IMR-90 (cell line): ENCODE measurements at places on chromosomes 1 and 21. TPM values are rescaled to one million over a fixed set of nuclear protein-coding genes. Genes with fewer than 3 reads are reported as not detected.
A peak's percentile ranks its signal among the peaks of the same experiment; 100 is the strongest.

- no peak for DNase-seq
- no peaks in the 10 kb centered on the region for H3K4me1 ChIP-seq
- H3K36me3 ChIP-seq: peaks cover 30% of the 10 kb centered on the region
- H3K27ac ChIP-seq: no peak overlapping the region
Measured at GRCh38 chr1:43900386-43900785, 33.2 kb upstream of the ARTN start.

GRCh38 chr21:18646116-18646515, 242.5 kb upstream of the TMPRSS15 start:
- no peaks in the 10 kb centered on the region for H3K27me3 ChIP-seq
- H3K4me1 ChIP-seq: no peaks in the 10 kb centered on the region
- no peak overlapping the region for H3K27ac ChIP-seq
- no peak for DNase-seq
- H3K36me3 ChIP-seq: no peaks in the 10 kb centered on the region

DNA sequence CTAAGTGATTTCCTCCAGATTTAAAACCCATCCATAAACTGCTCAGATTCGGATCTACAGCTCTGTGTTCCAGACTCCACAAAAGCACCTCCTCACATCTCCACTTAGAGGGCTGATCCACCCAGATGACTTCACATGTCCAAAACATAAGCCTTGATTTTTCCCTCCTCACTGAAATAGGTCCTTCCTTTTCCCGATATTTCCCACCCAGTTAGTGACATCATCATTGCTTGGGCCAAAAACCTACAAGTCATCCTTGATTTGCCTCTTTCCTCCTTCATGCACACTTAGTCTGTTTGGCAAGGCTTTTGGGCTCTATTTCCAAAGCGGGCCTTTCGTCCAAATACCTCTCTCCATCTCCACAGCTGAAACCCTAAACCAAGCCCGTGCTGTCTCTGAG, 32.3 kb downstream of the CCDC185 start:
- no peaks in the 10 kb centered on the region for H3K36me3 ChIP-seq
- no peaks in the 10 kb centered on the region; the same call in 1 of the 2 replicates for H3K4me1 ChIP-seq
- H3K27me3 ChIP-seq: peaks cover 11% of the 10 kb centered on the region
- no peak overlapping the region for H3K4me3 ChIP-seq
- no peak overlapping the region for H3K27ac ChIP-seq

- H3K36me3 ChIP-seq: no peaks in the 10 kb centered on the region
- H3K27ac ChIP-seq: no peak overlapping the region
- peaks cover 36% of the 10 kb centered on the region for H3K27me3 ChIP-seq
- peak; percentile 34 for DNase-seq
- H3K4me1 ChIP-seq: no peaks in the 10 kb centered on the region
Measured at GRCh38 chr1:45205011-45205909, 1.1 kb downstream of the ZSWIM5 start.

- DNase-seq: peak; percentile 84
- H3K27me3 ChIP-seq: no peaks in the 10 kb centered on the region
- H3K4me3 ChIP-seq: no peak overlapping the region
- peaks cover 16% of the 10 kb centered on the region for H3K36me3 ChIP-seq
- no peak overlapping the region for H3K27ac ChIP-seq
Measured at GRCh38 chr1:15918962-15919715, 56.8 kb downstream of the ZBTB17 start.

DNA sequence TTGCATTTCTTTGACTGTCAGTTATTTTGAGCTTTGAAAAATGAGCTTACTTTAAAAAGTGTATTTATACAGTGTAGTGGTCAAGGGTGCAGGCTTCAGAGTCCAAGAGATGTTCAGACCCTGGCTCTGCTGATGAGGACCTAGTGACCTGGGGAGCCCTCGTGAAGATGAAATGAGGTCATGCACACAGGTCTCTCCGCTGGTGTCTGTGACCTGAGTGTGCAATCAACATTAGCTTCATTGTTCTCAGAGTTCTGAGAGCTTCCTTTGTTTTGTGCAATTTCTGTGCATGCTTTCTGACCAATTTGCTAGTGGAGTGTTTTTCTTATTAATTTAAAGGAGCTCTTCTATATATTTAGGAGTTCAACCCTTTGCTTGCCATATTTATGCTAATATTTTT, 71.3 kb downstream of the RIPK4 start:
- H3K4me3 ChIP-seq: no peak overlapping the region
- peaks cover 50% of the 10 kb centered on the region for H3K27me3 ChIP-seq
- no peaks in the 10 kb centered on the region for H3K36me3 ChIP-seq
- no peaks in the 10 kb centered on the region for H3K4me1 ChIP-seq
- no peak for DNase-seq

- no peaks in the 10 kb centered on the region for H3K27me3 ChIP-seq
- no peaks in the 10 kb centered on the region for H3K36me3 ChIP-seq
- no peak overlapping the region for H3K4me3 ChIP-seq
- H3K4me1 ChIP-seq: no peaks in the 10 kb centered on the region
Measured at GRCh38 chr1:160520999-160521398, 2.1 kb downstream of the SLAMF6 start.

GRCh38 chr1:156920233-156921052, at the start of gene LRRC71:
Gene LRRC71 (plus strand): TSS chr1:156920632. CDS start chr1:156920804, 172 bp downstream.
- peaks cover 2% of the 10 kb centered on the region for H3K4me1 ChIP-seq
- DNase-seq: peak; percentile 64
- peak within 1 kb of the TSS; percentile 36 for H3K4me3 ChIP-seq
- H3K36me3 ChIP-seq: peaks cover 2% of the 10 kb centered on the region; the same call in 1 of the 2 replicates
- peaks cover 48% of the 10 kb centered on the region for H3K27me3 ChIP-seq

DNA sequence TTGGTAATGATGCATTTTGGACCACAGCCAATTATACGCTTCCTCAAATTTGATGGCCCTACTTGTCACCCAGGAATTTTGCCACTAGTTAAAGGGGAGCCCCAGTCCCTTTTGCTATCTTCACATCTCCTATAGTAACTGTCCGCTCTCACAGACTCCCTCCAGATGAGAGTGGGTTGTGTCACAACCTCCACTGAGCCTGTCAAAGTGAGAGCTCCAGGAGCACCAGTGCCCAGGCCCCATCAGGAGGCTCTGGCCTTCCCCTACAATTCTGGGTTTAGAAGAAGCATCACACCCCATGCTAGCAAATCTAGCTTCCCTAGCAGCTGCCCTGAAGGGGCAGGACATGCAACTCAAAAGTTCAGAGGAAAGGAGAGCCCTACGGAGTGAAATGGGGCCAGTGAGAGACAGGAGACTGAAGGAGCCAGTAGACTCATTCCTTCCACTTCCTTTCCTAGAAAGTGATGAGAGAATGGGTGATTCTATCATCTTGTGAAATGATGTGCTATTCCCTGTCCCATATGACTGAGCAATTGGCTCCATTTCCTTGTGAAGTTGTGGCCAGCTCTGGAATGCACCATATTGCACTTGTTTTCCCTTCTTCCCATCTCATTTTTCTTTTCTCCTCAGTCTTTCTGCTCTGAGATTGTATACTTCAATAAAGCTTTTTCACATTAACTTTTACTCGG, 541.3 kb downstream of the DPYD start:
- no peaks in the 10 kb centered on the region for H3K27me3 ChIP-seq
- H3K4me1 ChIP-seq: peaks cover 15% of the 10 kb centered on the region
- H3K4me3 ChIP-seq: no peak overlapping the region
- H3K27ac ChIP-seq: no peak overlapping the region

DNA sequence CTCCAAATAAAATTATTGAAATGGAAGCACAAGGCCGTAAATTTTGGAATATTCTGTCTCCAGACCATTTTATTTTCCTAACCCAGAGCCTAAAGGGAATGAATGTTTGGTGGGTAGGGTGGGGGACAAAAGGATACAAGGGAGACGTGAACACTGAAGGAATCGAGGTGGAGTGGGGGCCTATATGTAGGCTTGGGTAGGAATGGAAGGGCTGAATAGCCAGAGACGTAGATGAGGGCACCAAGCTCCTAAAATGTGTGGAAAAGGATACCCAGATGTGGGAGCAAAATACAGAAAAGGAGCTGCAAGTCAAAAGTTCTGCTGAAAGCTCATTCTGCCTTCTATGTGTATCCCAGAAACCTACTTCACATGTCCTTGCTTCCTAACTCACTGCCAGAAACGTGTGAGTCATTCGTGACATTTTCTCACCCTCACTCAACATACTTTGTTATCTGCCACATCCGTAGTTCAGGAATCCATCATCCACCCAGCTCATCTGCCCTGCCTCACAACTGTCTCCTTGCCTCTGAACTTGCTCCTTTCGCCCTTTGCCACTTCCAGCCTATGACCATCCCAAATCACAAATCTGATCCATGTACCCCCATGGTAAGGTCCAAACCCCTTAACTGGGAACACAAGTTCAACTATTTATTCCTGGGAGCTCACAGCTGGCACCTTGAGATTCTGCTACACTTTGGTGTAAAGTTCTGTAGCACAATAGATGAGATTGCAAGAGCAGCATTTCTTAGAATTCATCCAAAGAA, 84.1 kb upstream of the PRDX6 start:
- H3K27ac ChIP-seq: no peak overlapping the region
- no peaks in the 10 kb centered on the region for H3K27me3 ChIP-seq
- no peaks in the 10 kb centered on the region for H3K36me3 ChIP-seq
- no peak overlapping the region for H3K4me3 ChIP-seq

- peak overlapping the region; percentile 66 for H3K27ac ChIP-seq
- no peaks in the 10 kb centered on the region for H3K36me3 ChIP-seq
- DNase-seq: peak; percentile 86
- H3K27me3 ChIP-seq: no peaks in the 10 kb centered on the region
- H3K4me3 ChIP-seq: no peak overlapping the region
Measured at GRCh38 chr21:42923553-42924432, 1.6 kb downstream of the ERVH48-1 start.

DNA sequence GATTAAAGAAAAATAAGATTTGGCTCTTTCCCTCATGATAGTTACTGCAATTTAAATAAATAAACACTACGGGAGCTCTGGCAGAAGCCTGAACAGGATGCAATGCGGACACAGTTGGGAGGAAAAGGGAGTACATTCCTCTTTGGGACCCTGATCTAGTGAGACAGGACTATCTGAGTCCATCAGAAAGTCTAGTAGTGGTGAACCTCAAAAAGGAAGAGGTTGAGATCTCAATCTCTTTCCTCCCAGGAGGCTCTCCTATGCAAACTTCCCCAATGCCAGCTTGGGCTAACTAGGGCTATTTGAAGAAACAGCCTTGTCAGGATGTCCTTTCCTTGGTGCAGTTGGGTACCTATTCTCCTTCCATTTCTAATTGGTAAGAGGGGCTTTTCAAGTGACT, 4.9 kb upstream of the ABCD3 start:
- no peaks in the 10 kb centered on the region for H3K36me3 ChIP-seq
- no peak for DNase-seq
- no peaks in the 10 kb centered on the region for H3K27me3 ChIP-seq
- H3K4me3 ChIP-seq: no peak overlapping the region

DNA sequence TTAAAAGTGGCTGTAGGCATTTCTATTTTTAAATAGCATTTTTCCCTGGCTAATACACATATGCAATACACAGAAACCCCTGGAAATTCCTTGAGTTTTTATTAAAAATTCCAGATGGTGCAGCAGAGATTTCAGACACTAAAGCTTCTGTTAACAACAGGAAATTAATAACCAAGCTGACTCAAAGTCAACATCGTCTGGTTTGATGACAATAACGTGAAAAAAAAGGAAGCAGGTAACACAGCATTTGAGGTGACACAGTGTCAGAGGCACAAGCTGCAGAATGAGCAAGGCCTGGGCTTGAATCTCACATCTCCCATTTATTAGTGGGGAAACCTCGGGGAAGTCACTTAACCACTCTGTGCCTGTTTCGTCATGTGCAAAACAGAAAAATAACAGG, 64.6 kb upstream of the GJB5 start:
- no peaks in the 10 kb centered on the region for H3K4me1 ChIP-seq
- no peak overlapping the region for H3K27ac ChIP-seq
- no peaks in the 10 kb centered on the region for H3K36me3 ChIP-seq
- DNase-seq: no peak
- H3K4me3 ChIP-seq: no peak overlapping the region

DNA sequence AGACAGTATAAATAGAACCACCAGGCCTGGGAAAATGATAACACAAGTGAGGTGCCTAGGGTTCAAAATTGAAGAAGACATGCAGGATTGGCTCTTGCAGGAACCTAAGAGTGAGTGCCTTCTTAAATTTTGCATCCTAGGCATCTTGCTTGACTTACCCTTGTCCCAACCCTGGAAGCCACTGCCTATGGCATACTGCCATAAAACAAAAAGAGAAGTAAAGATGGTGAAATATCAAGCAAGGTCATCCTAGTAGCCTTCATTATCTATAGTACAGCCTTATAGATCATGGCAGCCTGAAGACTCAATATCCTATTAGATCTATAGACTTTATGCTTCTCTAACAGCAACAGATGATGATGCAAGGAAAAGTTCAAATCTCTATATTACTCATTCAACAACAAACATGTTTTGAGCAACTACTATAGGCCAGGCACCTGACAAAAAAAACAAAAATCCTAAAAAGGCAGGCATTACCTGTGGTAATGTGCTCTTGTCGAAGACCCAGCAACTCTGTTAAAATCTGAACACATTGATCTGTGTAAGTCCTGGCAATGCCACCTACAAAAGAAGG, 6.3 kb downstream of the AP4B1 start:
- H3K27me3 ChIP-seq: no peaks in the 10 kb centered on the region
- no peak overlapping the region for H3K4me3 ChIP-seq
- H3K4me1 ChIP-seq: no peaks in the 10 kb centered on the region
- H3K36me3 ChIP-seq: peaks cover 16% of the 10 kb centered on the region
- no peak overlapping the region for H3K27ac ChIP-seq
- DNase-seq: no peak

- H3K36me3 ChIP-seq: no peaks in the 10 kb centered on the region
- no peak for DNase-seq
- H3K4me3 ChIP-seq: no peak overlapping the region
- H3K27me3 ChIP-seq: peaks cover 43% of the 10 kb centered on the region
- no peaks in the 10 kb centered on the region for H3K4me1 ChIP-seq
Measured at GRCh38 chr1:157955857-157956256, 37.6 kb upstream of the KIRREL1 start.

DNA sequence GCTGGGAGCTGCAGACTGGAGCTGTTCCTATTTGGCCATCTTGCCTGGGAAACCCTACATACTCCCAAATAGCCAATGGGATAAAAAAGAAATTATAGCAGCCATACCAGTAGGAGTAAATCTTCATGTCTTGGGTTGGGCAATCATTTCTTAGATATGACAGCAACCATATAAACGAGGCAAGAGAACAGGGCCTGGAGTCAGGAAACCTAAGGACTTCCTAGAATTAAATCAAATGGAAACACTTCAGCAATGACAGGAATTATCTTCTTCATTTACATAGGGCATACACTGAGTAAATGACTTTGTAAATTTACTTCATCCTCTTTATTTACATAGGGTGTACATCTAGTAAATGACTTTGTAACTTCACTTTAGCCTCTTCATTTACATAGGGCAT, 286.6 kb upstream of the POGK start:
- no peaks in the 10 kb centered on the region for H3K27me3 ChIP-seq
- no peak overlapping the region for H3K4me3 ChIP-seq
- H3K4me1 ChIP-seq: no peaks in the 10 kb centered on the region
- no peak for DNase-seq
- no peaks in the 10 kb centered on the region for H3K36me3 ChIP-seq
- H3K27ac ChIP-seq: no peak overlapping the region

The CRB1 gene
- polyA plus RNA-seq: not detected in 2 replicates

The CTH gene
- 2.8 and 3.0 TPM in 2 replicates for polyA plus RNA-seq

The CRP gene
- not detected in 2 replicates for polyA plus RNA-seq
